Activated gamma-delta T cell (primary cell): ENCODE measurements at places on chromosomes 13 and 19.

GRCh38 chr13:22934744-22935523 lies 245.8 kb upstream of the SGCG start:
- no peak for DNase-seq

- no peak for DNase-seq
These were observed 68.7 kb upstream of the FRY start for GRCh38 chr13:31962731-31963370.

GRCh38 chr13:44231786-44232516 lies 141.7 kb upstream of the SERP2 start:
- DNase-seq: no peak

- DNase-seq: no peak
These were observed 29.4 kb upstream of the TFDP1 start for GRCh38 chr13:113555141-113555540.

- no peak for DNase-seq
These were observed 94.8 kb downstream of the SOX1 start for GRCh38 chr13:112161521-112162301.

- peak; percentile 82 for DNase-seq
These were observed 933 bp upstream of the NRTN start for GRCh38 chr19:5803752-5804515.

DNA sequence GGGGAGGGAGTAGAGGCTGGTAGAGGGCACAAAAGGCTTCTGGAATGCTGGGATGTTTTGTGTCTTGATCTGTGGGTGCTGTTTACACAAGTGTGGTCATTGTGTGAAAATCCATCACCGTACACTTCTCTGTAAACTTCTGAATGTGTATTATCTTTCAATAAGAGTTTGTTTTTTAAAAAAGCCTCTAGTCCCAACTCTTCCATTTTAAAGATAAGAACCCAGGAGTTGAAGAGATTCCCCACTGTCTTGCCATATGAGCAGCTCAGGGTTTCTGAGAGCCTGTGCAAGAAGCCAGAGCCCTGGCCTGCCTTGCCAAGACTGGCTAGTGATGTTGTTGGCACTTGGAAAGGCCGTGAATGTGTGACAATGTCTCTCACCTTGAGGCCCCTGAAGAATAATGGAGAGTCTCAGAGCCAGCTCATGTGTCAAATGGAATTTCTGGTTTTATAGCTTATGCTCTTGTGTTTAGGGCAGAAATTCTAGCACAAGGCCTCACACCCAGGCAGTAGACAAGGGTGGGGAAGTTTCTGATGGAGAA lies 57.5 kb upstream of the NPAS1 start:
- DNase-seq: no peak

- DNase-seq: no peak
These were observed 399.5 kb downstream of the RFC3 start for GRCh38 chr13:34217343-34218025.

DNA sequence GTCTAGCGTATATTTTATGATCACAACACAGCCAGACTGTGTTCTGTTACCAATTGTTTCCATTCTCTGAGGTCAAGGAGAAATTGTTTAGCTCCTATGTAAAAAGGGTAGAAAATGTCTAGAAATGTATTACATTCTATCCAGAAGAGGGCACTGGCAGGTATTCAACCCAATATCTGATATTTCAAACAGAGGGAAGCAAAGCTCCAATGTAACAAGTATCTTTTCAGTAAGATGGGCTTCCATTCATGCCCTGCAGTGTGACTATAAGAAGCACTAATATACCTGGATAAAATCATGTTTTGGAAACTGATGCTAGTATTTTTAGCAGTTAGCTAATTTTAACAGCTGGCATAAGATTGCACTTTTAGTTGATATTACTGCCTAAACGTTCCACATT lies 312.7 kb downstream of the FGF14 start:
- DNase-seq: no peak

DNA sequence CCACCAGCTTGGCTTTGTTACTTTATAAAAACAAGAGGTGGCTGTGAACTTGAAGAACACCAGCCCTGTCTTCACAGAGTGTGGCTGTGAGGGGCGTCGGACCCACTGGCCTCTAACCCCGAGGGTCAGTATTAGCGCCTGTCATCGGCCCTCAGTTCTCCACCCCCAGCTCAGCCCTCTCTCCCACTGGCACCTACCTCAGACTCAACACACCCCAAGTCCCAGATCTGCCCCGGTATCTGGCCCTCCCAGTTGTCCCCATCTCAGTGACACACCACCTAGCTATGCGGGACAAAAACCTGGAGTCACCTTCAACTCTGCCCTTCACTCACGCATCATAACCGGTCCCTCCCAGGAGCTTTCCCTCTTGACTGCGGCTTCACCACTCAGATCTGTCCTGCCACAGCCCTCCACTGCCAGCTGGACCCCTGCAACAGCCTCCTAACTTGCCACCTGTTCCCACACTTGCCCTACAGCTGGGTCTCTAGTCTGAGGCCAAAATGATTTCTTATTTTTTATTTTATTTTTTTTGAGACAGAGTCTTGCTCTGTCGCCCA lies 45.4 kb downstream of the PEPD start:
- no peak for DNase-seq

DNA sequence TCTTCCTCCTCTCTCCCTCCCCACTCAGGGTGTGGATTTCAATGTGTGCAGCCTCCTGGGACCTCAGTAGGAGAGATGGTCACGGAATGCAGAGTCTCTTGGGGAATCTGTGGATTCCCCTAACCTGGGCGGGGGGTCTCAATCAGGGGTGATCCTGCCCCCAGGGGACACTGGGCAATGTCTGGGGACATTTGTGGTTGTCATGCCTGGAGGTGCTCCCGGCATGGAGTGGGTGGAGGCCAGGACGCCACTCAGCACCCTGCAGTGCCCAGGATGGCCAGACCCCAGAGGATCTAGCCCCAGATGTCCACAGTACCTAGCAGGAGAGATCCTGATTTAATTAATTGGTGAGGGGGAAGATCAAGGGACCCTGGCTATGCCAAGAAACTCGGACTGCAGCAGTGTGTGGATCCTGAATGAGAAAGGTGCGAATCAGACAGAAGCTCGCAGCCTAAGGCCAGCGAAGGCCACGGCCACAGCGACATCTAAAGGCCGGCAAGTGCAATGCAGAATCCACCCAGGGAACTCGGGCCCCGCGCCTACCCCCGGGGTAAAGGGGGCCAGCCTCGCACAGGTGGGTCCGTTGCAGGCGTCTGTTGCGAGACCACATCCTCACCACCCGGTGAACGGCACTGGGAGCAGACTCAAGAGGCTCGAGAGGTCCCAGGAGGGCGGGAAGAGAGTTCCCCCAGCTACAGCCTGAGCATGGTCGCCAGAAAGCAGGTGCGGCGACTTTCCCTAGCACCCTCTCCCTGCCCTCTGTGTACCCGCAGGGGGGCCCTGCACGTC lies 88.8 kb downstream of the GNG7 start:
- no peak for DNase-seq

- no peak for DNase-seq
These were observed 34.2 kb downstream of the GNG7 start for GRCh38 chr19:2668175-2668763.

- DNase-seq: no peak
These were observed 356.6 kb downstream of the EFNB2 start for GRCh38 chr13:106178816-106179215.

- no peak for DNase-seq
These were observed 359.3 kb upstream of the PCDH20 start for GRCh38 chr13:61774903-61775302.

DNA sequence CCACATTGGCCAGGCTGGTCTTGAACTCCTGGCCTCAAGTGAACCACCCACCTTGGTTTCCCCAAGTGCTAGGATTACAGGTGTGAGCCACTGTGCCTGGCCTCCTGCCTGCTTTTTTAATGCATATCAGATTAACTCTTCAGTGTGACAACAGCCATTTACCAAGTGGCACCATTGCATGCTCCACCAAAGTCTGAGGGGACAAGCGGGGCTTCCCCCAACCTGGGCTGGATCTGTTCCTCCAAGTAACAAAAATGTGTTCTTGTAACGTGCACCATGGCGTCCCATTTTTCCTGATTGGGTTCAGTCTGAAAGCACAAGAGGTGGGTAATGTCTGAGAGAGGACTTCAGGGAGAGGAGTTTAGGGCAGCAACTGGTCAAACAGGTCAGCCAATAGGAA lies 77.8 kb downstream of the TEX29 start:
- no peak for DNase-seq

DNA sequence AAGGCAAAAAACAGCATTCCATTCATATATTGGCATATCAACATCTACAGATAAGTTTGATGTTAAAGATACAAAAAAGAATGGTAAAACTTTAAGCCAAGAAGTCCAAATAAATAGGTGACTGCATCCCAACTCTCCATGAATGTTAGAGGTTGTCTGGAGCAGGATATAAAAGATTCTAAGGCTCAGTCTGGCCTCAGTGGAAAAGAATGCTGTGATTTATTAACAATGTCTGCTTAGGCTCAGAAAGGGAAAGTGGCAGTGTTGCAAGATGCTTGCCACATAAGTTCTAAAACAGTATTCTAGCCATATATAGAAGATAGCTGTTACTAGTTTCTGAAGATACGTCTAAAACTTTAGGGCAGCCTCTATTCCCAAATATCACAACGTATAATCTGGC lies 179.8 kb upstream of the NBEA start:
- no peak for DNase-seq

DNA sequence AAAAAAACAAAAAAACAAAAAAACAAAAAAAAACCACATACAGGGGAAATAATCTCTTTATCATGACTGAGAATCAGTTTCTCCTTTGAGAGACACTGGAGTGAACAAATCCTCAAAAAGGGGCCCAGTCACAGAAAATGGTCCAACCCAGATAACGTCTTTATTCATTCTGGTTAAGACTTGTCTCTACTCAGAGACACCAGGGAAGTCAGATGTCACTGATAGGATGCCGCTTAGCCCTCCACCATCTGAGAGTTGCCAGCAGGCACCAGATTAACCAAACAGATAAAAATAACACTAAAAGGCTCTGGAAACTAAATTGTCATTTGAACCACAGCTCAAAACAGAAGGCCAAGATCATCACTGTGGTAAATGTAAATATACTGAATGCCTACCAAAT lies 1163.4 kb upstream of the ATXN8OS start:
- DNase-seq: no peak

GRCh38 chr19:21022996-21023395 lies 2.5 kb downstream of the ZNF430 start:
- DNase-seq: no peak

- DNase-seq: no peak
These were observed 1.6 kb downstream of the SERTAD3 start for GRCh38 chr19:40442328-40443130.

- no peak for DNase-seq
These were observed 3.1 kb downstream of the ABHD17A start for GRCh38 chr19:1882089-1882785.

DNA sequence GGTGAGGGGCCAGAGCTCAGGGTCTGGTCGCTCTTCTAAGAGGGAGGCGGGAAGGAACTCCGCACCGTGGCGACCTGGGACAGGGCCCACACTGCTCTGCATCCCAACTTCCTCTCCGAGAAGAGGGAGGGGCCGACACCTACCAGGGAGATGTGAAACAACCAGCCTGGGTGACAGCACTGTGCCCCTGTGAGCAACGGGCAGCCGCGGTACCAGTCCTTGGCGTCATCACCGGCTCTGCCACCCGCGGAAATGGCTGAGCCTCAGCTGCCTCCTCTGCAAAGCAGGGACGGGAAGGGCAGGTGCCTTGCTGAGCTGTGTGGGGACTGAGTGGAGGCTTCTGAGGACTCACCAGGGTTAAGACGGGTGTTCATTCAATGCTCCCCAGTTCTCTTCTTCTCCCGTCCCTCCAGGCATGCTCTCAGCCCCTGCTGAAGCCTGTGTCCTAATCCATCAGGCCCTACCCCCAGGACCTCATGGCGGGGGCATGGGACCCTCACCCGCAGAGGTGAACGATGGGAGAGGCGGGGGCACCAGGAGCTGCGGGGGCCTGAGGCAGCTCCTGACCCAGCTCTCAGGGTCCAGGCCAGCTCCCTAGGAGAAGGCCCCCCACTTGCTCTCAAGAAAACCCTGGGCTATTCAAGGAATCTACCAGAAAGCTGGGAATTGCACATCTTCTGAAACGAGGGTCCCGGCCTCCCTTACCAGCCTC lies 9.3 kb downstream of the ZNF787 start:
- no peak for DNase-seq

GRCh38 chr19:56705939-56706338 lies 34.4 kb upstream of the ZNF835 start:
- DNase-seq: no peak

DNA sequence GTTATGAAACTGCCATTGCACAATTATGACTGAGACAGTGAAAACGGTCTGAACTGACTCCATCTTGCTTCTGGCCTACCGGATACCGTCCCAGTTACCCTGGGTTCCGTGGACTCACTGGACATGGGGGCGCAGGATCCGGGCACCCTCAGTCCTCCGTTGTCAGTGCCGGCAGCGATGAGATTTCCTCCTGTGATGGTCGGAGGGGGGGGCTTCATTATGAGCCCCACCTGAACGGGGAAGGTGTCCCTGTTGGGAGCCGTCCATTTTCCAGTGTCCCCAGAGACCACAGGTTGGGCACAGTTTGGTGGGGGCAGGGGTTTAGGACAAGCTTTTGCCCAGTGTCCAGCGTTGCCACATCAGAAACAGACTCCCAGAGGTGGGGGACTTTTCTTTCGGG lies 23.4 kb downstream of the TMEM255B start:
- no peak for DNase-seq

GRCh38 chr19:7831452-7831851 lies 1.4 kb downstream of the EVI5L start:
- DNase-seq: no peak

DNA sequence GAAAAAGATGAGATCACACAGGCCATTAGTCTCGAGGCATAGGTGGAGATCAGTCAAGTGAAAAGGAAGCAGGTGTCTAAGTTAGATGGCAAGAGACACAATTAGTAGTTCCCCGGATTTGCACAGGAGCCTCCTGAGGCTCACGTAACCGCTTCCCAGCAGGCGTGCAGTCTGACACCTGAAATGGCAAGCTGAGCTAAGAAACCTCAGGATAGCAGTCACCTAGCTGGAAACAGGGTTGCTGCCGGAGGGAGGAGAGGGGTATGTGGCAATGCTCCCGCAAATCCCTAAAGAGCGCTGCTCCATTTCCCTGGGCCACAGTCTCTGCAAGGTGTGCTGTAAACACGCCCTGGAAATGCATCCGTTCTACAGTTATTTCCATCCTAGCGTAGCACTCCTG lies 1151.0 kb downstream of the DIAPH3 start:
- DNase-seq: no peak

- DNase-seq: no peak
These were observed 16.4 kb upstream of the CYP2B6 start for GRCh38 chr19:40974633-40975037.

GRCh38 chr19:21680026-21680425 lies 87.4 kb downstream of the ZNF100 start:
- DNase-seq: no peak

DNA sequence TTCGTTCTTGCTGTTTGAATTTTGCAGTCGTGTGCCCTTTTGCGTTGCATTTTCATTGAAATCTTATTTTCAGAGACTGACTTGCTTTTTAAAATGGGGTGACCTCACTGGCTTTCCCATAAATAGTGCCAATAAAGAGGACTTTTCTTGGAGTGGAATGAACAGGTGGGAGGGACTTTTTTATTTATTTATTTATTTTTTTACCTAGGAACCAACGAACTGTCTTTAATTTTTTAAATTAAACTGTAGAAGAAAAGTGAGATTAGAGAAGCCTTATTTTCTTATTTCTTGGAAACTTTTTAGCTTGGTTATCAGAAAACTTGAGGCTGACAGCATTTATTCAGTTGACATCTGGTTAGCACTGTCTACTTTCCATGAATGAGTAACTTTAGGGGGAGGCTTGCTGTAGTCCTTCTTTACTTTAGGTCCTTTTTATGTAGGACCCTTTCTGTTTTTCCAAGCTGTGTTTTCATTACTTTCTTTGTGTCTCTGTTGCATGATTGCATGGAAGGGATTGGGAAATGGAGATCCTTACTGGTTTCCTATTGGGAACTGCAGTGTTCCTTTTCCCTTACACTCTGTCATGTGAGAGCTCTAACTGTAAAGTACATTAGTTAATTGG lies 1.7 kb downstream of the SLAIN1 start:
- no peak for DNase-seq
